ENCODE measurements at places on chromosomes 7 and 10. TPM values are rescaled to one million over a fixed set of nuclear protein-coding genes. Genes with fewer than 3 reads are reported as not detected.

The CYP2C19 gene
- total RNA-seq: not detected

The CCL26 gene
- total RNA-seq: not detected

The ADRB1 gene
- 0.12 TPM for total RNA-seq

The CCDC7 gene
- 12.9 TPM for total RNA-seq

The JAKMIP3 gene
- 1.1 TPM for total RNA-seq

The SFTPA1 gene
- not detected for total RNA-seq

The CALML5 gene
- not detected for total RNA-seq

The SPDYE18 gene
- total RNA-seq: 1.3 TPM

The PDSS1 gene
- total RNA-seq: 18.1 TPM

The RBP3 gene
- total RNA-seq: not detected

The RARRES2 gene
- not detected for total RNA-seq

The STOX1 gene
- total RNA-seq: 0.37 TPM

The GLI3 gene
- total RNA-seq: 0.02 TPM

The UCN3 gene
- not detected for total RNA-seq

The IL6 gene
- total RNA-seq: 1.2 TPM

The PRPS1L1 gene
- not detected for total RNA-seq

The ADCY1 gene
- 7.8 TPM for total RNA-seq

The HPSE2 gene
- total RNA-seq: not detected

The DNAJC12 gene
- total RNA-seq: 8.7 TPM

The WDR86 gene
- not detected for total RNA-seq

The UROS gene
- 50.7 TPM for total RNA-seq

The RASSF4 gene
- 3.6 TPM for total RNA-seq

The GIMAP7 gene
- 291 TPM for total RNA-seq

The GHRHR gene
- total RNA-seq: not detected

The NRCAM gene
- total RNA-seq: not detected

The OR6B1 gene
- total RNA-seq: not detected

The VPS37D gene
- total RNA-seq: 0.15 TPM

The SLC26A3 gene
- not detected for total RNA-seq

Data from T-helper 1 cell treated with Interleukin-12 subunit alpha and Interleukin-12 subunit beta and Interleukin-4 antibody, amounts not matched to agents 30 ng/mL and 1 ng/mL, for 36 hours (primary cell).